DMS153 (cell line): ENCODE measurements at places on chromosomes 11 and 22.

DNA sequence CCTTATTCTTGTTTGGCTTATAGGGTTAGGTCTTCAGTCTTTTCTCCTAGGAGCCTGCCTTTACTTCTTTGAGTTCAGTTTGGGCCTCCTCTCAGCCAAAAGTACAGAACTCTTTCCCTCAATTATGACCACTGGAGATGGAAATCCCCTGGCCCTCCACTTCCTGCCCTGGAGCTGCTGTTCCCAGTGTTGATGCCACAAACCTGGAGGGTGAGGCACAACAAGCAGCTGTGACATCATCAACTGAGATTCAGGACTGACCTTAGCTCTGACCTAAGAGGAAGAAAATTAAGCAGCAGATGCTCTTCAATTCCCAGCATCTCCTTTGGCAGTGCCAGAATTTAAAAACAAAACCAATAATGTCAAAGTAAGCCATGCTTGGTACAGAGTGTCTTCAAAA lies 3.0 kb downstream of the ABTB2 start:
- no peak for DNase-seq

DNA sequence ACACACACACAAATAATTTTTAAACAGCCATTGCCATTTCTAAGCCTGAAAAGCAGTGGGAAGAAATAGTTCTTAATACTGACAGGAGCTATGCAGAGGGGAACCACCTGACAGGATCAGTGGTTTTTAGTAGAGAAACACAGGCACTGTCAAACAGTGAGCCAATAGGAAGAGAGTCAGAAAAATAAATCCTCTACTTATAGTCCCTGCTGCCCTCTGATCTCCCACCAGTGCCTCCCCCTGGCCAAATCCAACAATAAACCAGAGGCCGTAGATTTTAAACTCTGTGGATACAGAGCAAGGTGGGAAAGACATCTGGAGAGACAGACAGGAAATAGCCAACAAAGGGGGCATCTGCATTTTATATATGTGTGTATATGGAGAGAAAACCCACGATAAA lies 7.9 kb upstream of the OR56B4 start:
- DNase-seq: no peak

DNA sequence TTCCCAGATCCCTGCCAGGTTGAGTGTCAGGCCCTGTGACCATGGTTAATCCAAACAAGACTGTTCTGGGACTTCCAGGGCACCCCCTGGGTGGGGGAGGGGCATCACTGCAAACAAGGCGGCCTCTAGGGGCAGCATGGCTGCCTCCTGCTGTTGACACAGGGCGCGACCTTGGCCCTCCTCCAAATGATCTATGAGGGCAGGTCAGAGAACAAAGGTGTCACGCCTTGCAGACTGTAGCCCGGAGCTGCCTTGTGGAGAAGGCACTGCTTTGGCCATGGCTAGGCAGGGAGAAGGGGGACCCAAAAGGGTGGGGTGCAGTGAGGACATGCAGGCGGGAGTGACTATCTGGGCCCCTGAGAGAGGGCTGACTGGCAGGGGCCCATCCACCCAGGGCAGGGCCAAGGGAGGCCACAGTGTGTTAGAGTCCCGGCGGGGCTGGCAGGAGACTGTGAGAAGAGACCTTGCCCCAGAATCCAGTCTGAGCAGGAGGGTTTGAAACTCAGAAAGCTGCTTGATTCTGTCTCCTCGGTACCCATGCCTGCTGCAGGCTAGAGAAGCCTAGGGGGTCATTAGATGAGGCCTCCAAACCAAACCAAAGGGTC lies 35.6 kb downstream of the KCNC1 start:
- peak; percentile 64 for DNase-seq

DNA sequence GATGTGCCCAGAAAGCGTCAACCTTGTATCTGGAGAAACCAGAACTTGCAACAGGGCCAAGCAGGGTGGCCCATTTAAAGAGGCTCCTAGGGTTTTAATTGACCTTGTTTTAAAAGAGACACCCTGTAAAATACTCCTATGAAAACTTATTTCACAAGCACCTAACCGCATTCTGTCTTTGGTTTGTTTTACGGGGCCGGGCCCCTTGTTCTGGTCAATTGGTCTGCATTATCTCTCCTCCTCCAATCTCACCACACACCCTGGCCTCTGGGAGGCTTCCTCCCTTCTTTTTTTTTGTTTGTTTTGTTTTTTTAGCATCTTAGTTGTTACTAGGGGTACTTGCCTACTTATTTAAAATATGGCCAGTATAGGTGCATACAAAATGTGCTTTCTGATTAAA lies 4.7 kb downstream of the EHF start:
- DNase-seq: no peak

- DNase-seq: no peak
Measured at GRCh38 chr11:12440565-12440964, 63.2 kb downstream of the PARVA start.
